Stimulated activated CD8-positive, alpha-beta memory T cell treated with anti-CD3 and anti-CD28 coated beads, Interleukin-7, amount 100 ng/mL, for 48 hours (primary cell): ENCODE measurements at places on chromosomes 3 and 15.

- DNase-seq = no peak
Observed at GRCh38 chr15:88493844-88494243, 26.3 kb downstream of the MRPS11 start.

DNA sequence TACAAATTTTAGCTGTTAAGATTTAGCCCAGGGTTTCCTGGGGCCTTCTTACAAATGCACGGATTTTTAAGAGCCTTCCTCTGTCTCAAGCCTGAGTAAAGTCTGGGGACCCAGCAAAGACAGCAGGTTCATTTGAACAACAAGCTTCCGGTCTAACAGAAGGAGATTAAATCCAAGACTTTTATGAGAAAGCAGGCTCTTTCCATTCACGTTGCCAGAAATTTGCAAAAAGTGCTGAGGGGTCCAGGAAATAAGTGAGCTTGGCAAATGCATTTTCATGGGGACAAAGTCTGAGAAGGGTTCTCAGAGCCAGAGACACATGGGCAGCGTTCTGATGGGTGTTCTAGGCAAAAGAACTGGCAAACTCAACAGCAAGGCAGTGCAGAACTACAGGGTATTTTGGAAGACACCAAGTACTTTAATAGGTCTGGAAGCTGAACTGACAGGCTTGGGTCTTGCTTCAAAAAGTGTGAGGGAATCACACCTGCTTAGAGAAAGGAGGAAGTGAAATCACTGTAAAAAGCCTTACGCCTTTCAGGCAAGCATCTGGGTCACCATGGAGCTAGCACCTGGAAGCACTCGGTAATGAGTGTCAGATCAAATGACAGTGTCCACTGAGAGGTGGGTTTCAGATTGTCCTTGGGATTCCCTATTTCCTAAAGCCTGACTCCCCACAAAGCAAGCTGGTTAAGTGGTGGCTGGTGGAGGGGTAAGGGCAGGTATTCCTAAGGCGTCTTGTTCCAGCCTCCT lies 115.8 kb upstream of the ARHGEF3 start:
- DNase-seq = no peak

GRCh38 chr3:118792191-118792590 lies 242.5 kb downstream of the IGSF11 start:
- no peak for DNase-seq

DNA sequence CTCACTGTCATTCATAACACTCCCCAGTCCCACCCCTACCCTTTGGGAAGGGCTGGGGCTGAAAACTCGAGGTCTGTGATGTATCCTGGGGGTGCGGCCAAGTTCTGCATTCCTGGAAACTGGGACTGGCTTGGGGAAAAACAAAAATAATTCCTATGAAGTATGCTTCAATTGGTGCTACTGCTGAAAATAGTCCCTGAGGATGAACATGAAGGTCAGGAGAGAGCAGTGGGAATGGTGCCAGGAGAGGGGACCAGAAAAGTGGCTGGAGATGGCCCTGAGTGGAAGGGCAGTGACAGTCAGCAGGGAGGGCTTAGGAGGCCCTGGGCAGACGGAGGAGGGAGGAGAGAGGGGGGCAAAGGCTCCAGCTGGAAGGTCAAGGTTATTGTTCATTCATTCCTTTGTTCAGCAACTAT lies 4.8 kb upstream of the ISLR start:
- DNase-seq = no peak

DNA sequence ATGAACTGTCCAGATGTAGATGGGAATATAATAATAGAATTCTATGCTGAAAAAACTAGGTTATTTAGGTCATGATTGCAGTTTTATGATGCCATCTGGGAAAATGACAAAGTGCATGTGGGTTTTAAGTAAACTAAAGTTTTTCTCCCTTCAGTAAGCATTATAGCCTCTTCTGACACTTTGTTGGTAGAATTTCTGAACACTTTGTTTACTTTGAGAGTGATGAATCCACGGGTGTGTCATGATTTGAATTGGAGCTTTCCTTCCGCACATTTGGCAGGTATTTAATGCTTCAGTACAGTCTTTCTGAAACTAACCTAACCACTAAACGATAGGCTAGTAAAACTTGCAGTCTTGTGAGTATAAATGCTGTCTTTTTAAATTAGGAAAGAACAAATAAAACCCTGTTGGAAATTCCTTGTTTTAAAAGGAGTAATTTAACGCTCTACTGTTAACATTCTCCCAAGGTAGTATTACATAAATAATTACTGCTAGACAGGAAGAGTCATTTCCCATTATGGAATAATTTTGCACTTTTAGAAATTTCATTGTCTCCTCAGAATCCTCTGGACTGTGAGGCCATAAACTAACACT lies 7.0 kb downstream of the FILIP1L start:
- no peak for DNase-seq
